ENCODE measurements at places on chromosomes 16 and 17.

GRCh38 chr16:21608639-21609328 is 9.4 kb downstream of the METTL9 start:
- no peak for DNase-seq

GRCh38 chr16:9097266-9098219 is 6.1 kb downstream of the HAPSTR1 start:
- DNase-seq, result no peak

DNA sequence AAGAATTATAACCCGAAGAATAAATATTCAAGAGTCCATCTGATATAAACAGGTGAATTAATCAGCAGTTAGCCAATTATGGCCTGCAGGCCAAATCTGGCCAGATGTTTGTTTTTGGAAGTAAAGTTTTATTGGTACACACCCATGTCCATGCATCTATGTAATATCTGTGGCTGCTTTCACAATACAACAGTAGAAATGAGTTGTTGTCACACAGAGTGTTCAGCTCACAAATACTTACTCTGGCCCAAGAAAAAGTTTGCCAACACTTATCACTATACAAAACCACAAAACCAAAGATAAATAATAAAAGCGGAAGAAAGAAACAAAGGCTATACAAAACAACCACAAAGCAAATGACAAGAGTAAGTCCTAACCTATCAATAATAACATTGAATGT is 109.4 kb downstream of the CDYL2 start:
- DNase-seq, result no peak

DNA sequence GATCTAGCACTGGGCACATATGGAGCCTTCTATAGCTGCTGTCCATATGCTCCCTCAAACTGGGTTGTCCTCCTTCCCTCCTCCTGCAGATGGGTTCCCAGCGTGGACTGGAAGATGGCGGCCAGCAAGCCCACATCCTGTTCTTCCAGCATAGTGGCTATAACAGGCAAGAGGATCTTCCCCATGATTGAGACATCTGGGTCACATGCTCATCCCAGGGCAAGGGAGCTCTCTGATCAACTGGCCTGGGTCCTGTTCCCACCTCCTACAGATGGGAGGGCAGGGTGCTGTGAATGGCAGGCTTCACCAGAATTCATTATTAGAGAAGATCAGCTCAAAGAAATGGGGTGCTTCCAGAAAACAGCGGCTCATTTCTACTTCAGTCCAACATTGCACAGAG is 210.2 kb downstream of the PARN start:
- no peak for DNase-seq

GRCh38 chr17:40477796-40478195 is 23.6 kb downstream of the TNS4 start:
- no peak for DNase-seq

GRCh38 chr17:43380307-43380706 is 18.5 kb upstream of the ARL4D start:
- no peak for DNase-seq

DNA sequence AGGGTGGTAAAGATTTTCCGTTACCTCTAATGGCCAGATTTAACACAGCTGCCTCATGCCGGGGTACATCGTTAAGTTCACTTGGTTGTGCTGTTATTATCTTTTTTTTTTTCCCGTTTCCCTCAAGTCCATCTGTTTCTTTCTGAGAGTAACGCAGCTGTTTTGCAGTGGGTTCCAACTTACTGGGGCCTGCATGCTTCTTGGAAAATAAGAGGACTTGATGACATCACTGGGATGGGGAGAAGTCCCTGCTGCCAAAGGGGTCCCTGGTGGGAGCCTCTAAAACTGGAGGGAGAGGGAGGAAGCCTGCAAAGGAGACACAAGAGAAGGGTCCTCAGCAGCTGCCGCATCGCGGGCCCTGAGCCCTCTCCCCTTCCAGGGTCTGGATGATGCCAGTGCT is 77.8 kb upstream of the NOL11 start:
- DNase-seq, result no peak

GRCh38 chr16:84357191-84357651 is 11.1 kb upstream of the ATP2C2 start:
- no peak for DNase-seq

DNA sequence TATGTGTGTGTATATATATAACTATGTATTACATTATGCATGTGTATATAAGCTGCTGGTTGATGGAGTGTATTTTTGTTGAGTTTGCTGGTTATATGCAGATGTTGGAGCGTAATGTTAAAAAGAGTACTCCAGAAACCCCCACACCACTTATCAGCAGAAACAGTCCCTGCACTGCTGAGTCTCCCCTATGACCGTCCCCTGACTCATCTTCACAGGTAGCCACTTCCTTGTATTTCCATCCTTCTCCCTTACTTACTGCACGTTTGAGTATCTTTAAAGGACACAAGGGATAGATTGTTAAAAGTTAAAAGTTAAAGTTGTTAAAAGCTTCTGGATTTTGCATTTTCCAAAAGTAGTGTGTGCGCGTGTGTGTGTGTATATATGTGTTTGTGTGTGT is 853.9 kb upstream of the EEF2KMT start:
- no peak for DNase-seq

GRCh38 chr17:50199803-50200456 is 1.5 kb downstream of the COL1A1 start:
- DNase-seq, result peak; percentile 86

- DNase-seq, result no peak
These were observed 2.2 kb downstream of the GALNS start for GRCh38 chr16:88854306-88855111.

DNA sequence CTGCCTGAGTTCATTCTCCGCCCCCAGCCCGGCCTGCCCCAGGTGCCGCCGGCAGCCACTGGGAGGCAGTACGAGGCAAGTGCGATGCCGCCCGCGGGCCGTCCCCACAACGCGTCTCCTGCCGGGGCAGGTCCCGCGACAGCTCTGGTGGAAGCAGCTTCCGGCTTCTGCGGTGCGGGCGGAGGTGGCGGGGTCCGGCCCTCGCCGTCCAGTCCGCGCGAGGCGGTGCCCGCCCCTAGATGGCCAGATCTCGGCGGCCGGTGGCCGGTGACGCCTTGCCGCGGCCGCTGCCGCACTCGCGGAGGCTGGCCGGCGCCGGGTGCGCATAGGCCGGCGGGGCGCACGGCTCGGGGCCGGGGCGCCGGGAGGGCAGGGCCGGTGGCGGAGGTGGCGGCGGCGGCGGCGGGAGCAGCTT is 1.8 kb downstream of the GJD3 start:
- DNase-seq, result peak; percentile 84

DNA sequence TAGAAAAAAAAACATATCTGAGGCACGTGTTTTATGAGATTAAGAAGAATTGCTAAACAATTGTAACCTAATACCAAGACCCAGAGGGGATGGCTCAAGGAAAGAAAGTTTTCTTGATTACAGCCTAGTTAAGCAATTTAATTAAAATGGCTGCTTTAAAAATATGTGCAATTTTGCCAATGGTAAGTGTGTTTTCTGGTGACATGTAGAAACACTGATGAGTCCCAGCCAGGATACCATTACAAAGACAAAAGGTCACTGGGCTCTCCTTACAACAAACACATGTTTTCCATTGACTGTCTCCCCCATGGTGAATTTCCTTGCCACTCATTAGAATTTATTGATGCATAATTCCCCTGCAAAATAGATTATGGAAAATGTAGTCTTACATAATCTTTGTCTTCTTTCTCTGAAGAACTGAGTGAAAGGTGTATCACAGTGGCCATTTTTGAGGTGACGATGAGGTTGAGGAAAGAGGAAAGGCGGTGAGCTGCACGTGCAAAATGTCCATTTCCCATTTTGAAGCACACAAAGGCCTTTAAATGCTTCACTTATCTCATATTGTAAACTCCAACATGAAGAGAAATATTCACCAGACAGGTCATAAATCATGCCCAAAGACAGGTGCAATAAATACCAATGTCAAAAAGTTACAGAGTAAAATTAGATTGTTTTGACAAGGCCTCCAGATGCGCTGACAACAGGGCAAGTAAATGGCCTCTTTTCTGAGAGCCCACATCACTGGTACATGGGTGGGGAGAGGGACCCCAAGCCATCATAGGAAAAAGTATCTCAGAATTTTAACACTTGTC is 696.9 kb downstream of the KCNJ2 start:
- DNase-seq, result no peak

DNA sequence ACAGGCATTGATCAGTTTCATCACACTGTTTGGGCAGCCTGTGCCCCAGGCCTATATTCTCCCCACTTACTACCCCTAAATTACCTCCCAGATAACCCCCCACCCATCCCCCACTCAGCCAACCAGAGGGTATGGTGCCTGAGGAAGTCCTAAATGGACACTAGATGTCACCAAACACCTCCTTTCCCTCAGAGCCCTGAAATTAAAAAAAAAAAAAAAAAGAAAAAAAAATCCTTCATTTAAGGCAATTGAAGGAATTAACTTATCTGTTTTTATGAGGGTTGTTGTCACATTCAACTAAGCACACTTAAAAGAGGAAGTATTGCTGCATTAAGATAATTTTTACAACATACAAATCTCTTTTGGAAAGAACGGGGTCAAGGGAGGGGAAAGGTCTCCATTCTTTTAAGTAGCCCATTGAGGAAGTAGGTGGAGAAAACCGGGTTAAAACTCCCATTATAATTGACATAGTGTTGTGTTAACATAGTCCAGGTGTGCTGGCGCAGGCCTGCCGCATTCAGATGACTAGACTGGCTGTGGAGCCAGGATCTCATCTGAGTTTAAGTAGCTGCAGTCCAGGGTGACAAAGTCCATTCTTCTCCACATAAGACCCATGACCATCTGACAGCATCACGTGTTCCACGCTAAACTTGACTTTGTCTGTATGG is 46.3 kb downstream of the SNX11 start:
- DNase-seq, result peak; percentile 63

- no peak for DNase-seq
These were observed 81.2 kb downstream of the GNAO1 start for GRCh38 chr16:56272583-56272894.

DNA sequence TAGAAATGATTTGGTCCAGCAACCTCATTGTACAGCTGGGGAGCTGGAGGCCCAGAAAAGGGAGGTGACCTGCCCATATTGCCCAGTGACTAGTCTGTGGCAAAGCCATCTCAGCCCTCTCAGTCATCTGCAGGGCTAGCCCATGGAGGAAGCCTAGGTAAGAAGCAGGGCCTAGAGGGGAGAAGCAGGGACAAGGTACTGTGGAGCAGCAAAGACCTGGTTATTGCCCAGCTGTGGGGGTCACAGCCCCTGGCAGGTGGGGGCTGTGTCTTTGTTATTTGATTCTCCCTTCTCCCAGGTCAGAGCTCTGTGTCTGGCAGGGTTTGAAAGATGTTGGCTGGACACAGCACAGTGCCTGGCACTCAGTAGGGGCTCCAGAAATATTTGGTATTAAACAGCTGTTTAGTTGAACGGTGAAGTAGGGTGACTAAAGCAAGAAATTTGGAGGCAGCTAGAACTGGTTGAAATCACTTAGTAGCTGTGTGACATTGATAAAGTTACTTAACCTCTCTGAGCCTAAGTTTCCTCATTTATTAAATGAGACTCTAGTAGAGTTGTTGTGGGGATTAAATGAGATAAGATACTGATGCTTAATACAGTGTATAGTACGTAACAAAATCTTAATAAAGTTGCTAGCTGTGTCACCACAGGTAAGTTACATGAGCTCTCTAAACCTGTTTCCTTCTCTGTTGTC is 17.3 kb downstream of the CCR7 start:
- no peak for DNase-seq

DNA sequence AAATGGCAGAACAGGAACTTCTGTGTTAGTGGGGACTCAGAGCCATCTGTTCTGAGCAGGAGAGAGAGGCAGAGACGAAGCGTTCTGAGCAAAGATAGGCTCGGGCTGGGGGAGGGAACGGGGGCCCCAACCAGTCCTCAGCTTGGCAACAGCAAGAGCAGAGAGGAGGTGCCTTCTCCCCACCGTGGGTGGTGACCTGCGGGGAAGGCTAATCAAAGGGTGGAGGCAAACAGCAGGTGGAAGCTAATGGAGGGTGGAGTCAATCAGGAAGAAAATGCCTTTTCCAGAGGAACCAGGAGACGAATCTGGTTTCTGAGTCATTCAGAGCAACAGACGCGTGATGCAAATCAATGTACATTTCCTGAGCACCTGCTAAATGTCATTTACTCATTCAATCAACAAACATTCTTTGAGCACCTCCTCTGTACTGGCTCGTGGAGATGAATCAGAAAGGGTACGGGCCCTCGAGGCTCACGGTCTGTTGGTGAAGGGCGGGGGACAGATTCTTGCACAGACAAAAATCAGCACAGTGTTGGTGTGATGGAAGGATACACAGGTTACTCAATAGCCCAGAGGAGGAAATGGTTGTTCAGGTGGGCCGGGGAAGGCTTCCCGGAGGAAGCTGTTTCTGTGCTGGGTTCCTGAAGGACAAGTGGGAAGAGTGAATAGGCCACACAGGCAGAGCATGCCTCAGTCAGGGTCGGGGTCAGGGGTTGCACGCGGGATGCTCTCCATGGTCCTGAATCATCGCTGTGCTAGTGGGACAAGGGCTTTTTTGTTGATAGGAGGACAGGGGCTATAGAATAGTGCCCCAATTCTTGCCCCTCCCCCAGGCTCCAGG is 5.7 kb upstream of the SPNS2 start:
- peak; percentile 97 for DNase-seq

DNA sequence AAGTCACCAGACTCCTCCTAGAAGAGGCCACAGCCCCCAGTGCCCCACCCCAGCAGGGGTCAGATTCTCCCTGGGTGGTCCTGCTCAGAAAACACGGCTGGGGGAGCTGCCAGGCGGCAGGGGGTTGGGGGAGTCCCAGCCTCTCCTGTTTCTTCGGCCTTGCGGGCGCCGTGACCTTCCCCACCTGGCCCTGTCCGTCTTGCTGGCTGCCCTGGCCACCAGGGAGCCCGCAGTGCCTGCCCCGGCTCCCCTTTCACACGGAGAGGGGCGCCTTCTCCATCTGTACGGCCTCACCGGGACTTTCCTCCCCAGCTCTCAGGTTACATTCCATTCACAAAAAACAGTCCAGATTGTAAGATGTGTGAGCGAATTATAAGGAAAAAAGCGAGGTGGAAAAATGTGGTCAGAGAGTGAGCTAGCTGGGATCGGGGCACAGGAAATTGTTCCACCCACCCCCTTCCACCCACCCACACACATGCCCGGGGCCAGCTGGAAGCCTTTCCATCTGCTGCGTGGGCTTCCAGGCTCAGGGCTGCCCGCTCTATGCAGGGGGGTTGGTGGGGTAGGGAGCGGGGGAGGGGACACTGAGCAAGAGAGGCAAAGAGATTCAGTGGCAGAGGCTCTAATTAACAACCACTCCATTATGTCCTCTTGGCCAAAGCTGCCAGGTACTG is 14.6 kb upstream of the CIBAR2 start:
- peak; percentile 74 for DNase-seq

- no peak for DNase-seq
These were observed 23.8 kb upstream of the CRYM start for GRCh38 chr16:21301895-21302291.

GRCh38 chr17:81427173-81428120 is 32.2 kb downstream of the BAHCC1 start:
- no peak for DNase-seq

DNA sequence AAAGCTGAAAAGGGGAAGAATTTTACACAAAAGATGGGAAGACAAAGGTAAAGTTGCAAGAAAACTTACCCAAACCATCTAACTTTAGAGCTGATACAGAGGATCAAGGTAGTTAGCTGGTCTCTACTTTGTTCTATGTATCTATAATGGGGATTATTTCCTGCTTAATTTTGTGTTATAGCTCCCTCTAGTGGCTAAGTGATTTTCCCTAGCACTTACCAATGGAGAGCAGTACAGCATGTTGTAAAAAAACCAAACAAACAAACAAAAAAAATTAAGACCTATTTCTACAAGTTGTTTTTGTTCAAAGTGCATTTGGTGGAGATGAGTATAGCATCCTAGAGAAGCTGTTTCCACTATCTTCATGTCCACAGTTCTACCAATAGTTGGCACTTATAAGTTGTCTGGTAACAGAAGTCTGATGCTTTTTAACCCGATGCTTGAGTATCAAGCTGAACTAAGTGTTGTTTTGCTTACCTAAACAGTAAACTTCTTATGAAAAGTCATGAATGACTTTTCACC is 7.5 kb downstream of the SRSF1 start:
- DNase-seq, result peak; percentile 27
